Stimulated activated CD8-positive, alpha-beta memory T cell treated with anti-CD3 and anti-CD28 coated beads, Interleukin-2, amount 100 ng/mL, for 1 hour (primary cell): ENCODE measurements at places on chromosomes 3 and 15.

- no peak for DNase-seq
Measured at GRCh38 chr3:32128936-32129335, 22.5 kb downstream of the GPD1L start.

DNA sequence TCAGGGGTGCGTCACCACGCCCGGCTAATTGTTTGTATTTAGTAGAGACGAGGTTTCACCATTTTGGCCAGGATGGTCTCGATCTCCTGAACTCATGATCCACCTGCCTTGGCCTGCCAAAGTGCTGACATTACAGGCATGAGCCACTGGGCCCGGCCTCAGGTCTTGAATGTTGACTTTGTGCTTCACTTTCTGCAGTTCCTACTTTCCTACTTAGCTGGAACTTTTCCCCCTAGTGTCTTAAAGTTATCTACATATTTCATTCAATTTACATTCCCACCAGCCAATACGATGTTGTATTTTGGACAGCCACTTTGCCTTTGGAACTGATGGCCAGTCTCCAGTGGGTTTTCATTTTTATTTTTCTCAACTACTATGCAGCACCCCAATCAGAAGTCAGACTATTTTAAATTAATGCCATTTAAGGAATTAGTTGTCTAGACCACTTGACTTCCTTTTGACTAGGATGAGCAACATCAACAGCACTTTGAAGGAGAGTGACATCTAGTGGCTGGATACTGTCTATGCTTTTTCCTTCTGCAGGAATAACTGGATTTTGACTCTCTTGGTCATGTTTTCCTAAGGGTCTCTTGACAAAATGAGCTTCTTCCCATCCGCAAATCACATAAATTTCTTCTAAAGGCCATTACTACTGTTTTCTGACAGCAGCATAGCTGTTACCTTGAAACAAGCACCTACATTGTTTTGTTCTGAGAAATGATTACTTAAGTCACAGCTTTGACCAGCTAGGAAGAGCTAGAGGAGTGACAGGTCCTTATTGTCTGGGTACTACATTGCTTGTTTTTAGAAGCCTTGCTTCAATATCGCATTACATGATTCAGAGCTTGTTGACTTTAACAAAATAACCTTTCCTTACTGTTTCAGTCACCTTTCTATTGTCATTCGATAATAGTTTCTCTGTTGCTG is 140.2 kb downstream of the ITPR1 start:
- no peak for DNase-seq

GRCh38 chr15:61640756-61641155 is 411.7 kb upstream of the RORA start:
- DNase-seq, result no peak

DNA sequence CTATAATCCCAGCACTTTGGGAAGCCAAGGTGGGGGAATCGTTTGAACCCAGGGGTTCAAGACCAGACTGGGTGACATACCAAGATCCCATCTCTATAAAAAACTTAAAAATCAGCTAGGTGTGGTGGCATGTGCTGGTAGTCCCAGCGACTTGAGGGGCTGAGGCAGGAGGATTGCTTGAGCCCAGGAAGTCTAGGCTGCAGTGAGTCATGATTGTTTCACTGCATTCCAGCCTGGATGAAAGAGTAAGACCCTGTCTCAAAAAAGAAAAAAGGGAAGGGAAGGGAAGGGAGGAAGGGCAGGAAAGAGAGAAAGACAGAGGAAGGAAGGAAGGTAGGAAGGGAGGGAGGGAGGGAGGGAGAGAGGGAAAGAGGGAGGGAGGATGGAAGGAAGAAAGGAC is 133.7 kb upstream of the LRRN1 start:
- DNase-seq, result no peak

DNA sequence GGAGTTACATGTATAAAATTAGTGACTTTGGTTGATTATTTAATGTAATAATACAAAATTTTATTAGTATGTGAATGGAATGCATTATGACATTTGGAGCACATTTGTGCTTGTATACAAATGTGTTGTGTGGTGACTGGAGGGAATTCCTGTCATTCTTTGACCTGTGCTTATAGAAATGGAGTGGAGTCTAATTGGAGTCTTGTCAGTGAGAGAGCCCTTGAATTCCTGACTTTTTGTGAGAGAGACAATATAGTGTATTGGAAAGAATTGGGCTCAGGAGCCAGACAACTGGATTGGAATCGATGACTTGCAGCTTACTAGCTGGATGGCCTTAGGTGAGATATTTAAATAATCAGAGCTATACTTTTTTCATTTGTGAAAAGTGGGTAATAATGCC is 9.4 kb downstream of the TCF12 start:
- DNase-seq, result no peak

GRCh38 chr3:38545550-38545949 is 49.4 kb downstream of the EXOG start:
- no peak for DNase-seq

DNA sequence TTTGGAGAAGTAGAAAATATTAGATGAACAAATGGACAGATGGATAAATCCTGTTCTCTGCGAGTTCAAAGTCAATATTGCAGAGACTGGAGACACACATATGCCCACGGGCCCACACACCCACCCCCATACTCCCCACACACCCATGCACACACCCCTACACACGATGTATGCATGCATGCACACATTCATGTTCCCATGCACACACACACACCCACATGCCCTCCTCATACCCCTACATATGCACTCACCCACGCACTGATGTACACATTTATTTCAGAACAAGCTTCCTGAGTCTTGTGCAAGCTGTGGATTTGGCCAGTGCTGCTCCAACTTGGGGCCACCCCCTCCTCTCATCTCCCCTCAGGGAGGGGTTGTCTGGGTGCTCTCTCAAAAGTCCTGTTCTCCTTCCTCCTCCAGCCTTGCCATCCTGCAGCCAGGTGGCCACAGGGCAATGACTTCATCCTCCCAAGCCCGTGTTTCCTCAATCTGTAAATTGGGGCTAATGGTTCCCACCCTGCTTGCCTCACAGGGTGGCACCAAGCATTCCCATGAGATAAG is 16.4 kb downstream of the MAPKAPK3 start:
- DNase-seq, result no peak

GRCh38 chr3:45664578-45664977 is 24.6 kb upstream of the SACM1L start:
- DNase-seq, result peak; percentile 47

DNA sequence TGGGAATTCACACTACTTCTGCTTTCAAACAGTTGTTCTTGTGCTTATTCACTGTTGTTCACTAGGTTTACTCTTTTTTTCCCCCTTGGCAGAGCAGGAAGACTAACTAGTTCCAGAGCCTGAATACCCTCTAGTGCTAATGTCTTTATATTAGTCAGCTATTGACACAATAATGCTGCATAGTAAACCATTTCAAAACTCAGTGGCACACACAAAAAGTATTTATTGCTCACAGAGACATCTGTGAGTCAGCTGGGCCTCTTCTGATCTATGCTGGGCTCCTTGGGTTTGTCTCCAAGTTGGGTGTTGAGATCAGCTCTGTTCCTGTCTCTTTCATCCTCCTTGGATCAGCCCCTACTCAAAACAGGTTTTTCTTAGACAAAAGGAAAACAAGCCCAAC is 51.1 kb downstream of the RSRC1 start:
- no peak for DNase-seq

GRCh38 chr15:51128701-51129100 is 34.0 kb upstream of the TNFAIP8L3 start:
- DNase-seq, result no peak

GRCh38 chr3:66344391-66344811 is 123.6 kb downstream of the SLC25A26 start:
- DNase-seq, result no peak

DNA sequence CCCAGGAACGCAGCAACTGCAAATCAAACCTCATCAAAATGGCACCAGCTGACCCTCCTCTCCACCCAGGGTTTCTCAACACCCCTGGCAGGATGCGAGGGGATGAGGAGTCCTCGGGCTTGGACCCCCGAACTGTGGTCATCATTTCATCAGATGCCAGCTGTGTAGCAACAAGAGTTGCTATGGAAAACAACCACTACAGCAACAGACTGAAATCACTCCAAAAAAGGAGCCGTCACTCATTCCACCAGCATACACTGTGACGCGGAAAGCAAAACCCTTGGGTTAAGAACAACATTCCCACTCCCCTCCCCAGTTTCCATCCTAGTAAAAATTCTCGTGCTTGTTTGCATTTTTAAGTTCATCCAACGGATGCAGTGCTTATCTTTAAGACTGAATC is 40.1 kb downstream of the VGLL4 start:
- DNase-seq, result no peak

DNA sequence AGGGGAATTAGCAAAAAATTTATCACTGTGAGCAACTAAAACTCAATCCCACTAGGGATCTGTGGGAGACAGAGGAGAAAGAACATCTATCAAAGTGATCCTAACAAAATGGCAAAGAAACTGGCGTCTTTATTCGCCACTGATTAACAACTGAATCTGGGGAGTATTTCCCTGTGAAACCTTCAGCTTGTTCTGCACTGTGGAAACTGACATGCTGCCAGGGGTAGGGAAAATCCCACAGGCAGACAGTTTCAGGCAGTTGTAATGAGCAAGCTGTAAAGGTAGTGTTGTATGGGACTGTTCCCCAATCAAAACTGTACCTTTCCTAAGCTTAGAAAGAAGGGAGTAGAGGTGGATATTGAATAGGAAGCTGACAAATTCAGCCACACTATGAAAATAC is 611.7 kb downstream of the VGLL3 start:
- DNase-seq, result no peak

DNA sequence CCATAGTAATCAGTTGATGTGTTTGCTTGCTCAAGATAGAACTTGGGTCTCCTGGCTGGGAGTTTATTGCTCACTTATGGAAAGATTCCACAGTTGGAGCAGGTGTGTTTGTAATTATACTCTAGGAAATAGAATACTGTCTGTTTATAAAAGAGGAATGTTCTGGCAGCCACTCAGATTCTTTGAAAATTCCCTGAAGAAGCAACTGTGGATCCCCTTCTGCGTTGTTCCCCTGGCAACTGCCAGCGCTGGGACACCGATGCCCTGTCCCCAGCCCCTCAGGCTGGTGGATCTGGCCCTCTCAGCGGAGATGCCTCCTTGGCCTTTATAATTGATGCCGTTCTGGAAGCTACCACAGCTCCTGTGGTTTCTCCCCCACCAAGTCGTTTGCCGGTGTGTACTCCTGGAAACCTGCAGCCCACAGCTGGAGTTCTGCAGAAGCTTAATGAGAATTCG is 225.9 kb downstream of the ITPR1 start:
- DNase-seq, result no peak

GRCh38 chr3:186552408-186553031 is 8.3 kb upstream of the CRYGS start:
- DNase-seq, result no peak

DNA sequence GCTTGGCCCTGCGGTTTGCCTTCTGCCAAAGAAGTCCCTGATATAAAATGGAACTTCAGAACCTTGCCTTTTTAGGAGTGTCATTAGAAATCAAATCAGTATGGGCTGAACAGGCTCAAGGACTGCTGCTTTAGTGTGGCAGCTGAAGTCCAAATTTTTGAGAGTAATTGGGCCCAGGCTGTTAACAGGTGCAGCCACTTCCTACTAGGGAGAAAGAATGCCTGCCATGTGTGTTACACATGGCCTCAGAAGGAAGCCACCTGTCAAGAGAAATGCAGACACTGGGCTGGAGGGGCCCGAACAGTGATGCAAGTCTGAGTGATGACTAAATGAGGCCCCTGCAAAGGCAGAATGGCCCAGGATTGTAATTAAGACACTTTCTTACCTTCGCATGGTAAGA is 786.7 kb upstream of the CFAP20DC start:
- no peak for DNase-seq

DNA sequence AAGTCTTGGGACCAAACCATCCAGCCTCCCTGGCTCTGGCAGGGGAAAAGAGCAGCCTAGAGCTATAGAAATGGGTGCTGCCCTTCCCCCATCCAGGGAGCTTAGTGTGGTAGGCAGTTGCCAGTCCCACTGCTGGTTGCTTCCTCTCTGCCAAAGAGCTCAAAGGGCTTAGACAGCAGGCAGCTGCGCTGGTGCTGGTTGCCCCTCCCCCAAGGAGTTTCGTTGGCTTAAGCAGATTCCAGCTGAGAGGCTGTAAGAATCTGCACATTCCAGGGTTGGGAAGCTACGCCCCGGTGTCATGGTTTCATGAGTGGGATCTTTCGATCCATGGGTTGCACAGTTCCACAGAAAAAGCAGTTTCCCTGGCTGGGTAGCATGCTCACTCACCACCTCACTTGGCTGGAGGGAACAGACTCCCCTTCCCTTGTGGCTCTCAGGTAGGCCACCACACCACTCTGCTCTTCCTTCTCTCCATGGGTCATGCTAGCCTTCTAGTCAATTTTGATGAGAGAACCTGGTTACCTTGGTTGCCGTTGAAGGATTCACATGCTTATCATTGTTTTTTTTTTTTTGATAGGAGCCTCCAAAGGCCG is 195.1 kb downstream of the EPHA6 start:
- no peak for DNase-seq

- DNase-seq, result no peak
Measured at GRCh38 chr3:126782536-126782935, 78.5 kb downstream of the CHCHD6 start.

DNA sequence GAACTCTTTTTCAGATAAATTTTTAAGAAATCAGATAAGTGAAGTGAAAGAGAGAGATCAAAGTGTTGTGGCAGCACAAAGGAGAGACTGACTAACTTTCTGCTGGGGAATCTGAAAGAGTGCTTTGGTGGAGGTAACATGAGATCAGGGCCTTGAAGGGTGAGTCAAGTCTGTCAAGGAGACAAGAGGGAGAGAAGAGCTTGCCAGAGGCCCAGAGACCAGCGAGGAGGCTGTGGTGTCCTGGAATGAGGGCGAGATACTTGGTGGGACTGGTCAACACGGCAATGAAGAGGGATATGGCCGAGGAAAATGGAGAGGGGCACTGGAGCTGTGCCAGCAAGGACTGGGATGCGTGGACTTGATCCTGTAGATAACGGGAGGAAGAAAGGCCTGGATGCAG is 4.6 kb downstream of the TADA3 start:
- no peak for DNase-seq

GRCh38 chr15:71083349-71083748 is 31.9 kb upstream of the THSD4 start:
- DNase-seq, result no peak
